Activated T-helper 1 cell treated with anti-CD3 and anti-CD28 coated beads, Interleukin-12 subunit alpha, Interleukin-12 subunit beta, Interleukin-2, Interleukin-4 antibody, amounts not matched to agents 30 ng/mL and 10 ng/mL and 1 ng/mL, durations not matched to agents 14 hours and 24 hours and 36 hours (primary cell): ENCODE measurements at places on chromosomes 6 and 20. TPM values are rescaled to one million over a fixed set of nuclear protein-coding genes. Genes with fewer than 3 reads are reported as not detected.

Gene RAB23
- total RNA-seq, result 3.0 and 3.8 TPM in 2 replicates

GRCh38 chr20:8527998-8528723, 396.1 kb downstream of the PLCB1 start:
- H3K27me3 ChIP-seq, result no peaks in the 10 kb centered on the region
- H3K27ac ChIP-seq, result no peak overlapping the region
- H3K4me3 ChIP-seq, result no peak overlapping the region
- H3K4me1 ChIP-seq, result no peaks in the 10 kb centered on the region
- no peaks in the 10 kb centered on the region for H3K36me3 ChIP-seq
- no peak for DNase-seq

GRCh38 chr6:92586236-92586977, 833.0 kb downstream of the EPHA7 start:
- no peaks in the 10 kb centered on the region for H3K36me3 ChIP-seq
- H3K4me1 ChIP-seq, result no peaks in the 10 kb centered on the region
- H3K4me3 ChIP-seq, result no peak overlapping the region
- no peak overlapping the region for H3K27ac ChIP-seq
- DNase-seq, result no peak
- H3K27me3 ChIP-seq, result no peaks in the 10 kb centered on the region

GRCh38 chr6:96649926-96650325, 87.0 kb downstream of the FHL5 start:
- peaks cover 1% of the 10 kb centered on the region for H3K27me3 ChIP-seq
- H3K4me1 ChIP-seq, result peaks cover 4% of the 10 kb centered on the region
- H3K4me3 ChIP-seq, result no peak overlapping the region
- H3K27ac ChIP-seq, result no peak overlapping the region
- no peak for DNase-seq
- H3K36me3 ChIP-seq, result no peaks in the 10 kb centered on the region
